ENCODE measurements at places on chromosomes 16 and 17.

- peak; percentile 52 for DNase-seq
Measured at GRCh38 chr17:17682293-17682736, 1.1 kb downstream of the RAI1 start.

DNA sequence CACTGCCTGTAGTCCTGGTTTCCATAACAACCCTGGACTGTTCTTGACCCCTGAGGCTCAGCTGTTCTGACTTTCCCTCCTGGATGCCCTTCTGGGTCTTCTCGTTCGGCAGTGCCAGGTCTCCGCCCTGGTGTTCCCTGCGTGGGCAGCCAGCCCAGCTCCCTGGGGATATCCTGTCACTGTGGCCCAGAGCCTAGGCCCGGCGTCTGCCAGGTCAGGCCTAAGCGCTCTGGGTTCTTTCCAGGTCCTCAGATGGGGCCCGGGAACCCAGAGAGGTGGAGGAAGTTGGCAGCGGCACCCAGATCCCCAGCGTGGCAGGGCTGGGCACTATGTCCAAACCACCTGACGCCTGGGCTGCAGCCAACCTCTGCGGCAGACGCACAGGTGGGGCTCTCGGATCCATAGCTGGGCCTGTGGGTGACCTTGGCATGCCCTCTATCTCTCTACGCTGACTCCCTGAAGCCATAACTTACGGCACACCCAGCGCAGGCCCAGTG is 12.5 kb upstream of the ATP2A3 start:
- no peak for DNase-seq

- DNase-seq, result no peak
Measured at GRCh38 chr17:38748149-38748891, at the start of gene PCGF2. Gene PCGF2, minus strand, starts transcription at chr17:38748336. Its CDS starts 7,934 bp downstream, at chr17:38740402.

GRCh38 chr16:19138601-19139000 is 24.8 kb downstream of the ITPRIPL2 start:
- DNase-seq, result no peak

GRCh38 chr16:1105888-1106620 is 10.0 kb upstream of the C1QTNF8 start:
- DNase-seq, result no peak

DNA sequence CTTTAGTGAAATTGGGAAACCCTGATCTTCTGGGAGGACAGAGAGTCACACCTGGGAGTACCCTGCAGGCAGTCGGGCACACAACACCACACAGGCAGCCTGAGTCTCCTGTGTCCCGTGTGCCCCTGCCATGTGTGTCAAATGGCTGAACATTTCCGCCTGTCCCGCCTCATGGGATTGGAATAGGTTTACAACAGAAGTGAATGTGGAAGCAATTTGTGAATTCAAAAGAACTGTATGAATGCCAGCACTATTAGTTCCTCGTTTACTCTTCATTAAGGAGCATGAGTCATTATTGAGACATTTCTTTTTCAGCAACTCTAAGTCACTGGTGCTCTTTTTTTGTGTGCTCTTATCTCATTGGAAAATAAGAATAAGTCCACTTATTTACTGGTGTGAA is 226.5 kb downstream of the PMP22 start:
- DNase-seq, result no peak

DNA sequence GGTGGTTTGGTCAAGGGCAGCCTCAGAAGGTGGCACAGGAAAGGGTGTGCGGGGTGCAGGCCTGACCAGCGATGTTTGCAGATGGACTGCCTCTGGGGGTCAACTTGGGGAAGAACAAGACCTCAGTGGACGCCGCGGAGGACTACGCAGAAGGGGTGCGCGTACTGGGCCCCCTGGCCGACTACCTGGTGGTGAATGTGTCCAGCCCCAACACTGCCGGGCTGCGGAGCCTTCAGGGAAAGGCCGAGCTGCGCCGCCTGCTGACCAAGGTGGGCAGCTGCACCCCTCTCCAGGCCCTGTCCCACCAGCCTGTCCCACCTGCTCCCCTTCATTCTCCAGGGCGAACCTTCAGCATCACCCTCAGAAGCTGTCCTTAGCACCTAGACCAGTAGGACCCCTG is 12.5 kb downstream of the DHODH start:
- no peak for DNase-seq

GRCh38 chr17:1482680-1483079 is 9.8 kb downstream of the MYO1C start:
- DNase-seq, result no peak

- DNase-seq, result no peak
Measured at GRCh38 chr16:11627822-11628457, 40.3 kb upstream of the SNN start.

DNA sequence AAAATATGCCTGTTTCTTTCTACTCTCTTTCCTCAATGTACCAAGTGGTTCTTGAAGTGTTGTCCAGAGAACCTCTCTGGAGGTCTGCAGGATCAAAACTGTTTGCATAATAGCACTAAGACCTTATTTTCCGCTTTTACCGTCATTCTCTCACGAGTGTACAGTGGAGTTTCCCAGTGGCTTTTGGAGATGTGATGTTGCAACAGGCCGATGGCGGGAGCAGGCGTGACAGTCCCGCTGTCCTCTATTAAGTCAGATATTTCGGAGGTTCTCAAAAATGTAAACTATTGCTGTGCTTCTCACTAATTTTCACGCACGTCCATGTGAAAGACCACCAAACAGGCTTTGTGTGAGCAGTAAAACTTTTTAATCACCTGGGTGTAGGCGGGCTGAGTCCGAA is 8.3 kb upstream of the GPRC5B start:
- no peak for DNase-seq

DNA sequence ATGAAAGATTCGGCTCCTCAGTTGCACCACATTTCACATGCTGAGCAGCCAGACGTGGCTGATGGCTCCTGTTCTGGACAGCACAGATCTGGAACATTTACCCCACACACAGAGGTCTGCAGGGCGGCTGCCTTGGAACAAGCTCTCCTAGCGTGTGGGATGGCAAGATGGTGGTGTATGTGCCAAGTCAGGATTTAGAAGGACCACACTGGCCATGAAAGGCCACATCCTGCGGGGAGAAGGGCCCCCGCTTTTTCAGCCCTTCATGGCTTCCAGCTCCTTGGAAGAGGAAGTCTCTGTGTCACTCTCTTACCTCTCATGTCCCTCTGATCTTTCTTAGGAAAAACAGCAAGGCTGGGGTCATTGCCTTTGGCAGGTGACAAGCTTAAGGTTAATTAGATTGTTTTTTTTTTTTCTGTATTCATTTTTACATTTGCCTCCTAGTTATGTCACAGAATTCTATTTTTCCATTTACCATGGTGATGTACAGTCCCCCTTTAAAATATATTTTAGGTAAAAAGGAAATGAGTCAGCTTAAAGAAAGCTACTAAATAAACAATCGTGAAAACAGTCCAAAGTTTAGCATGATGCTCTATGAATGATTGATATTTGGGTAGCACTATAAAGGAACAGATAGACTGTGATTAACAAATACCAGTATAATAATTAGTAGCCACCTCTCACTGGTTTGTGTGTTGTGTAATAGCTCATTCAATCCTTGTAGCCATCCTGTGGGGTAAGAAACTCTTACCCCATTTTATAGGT is 396.6 kb downstream of the CPPED1 start:
- no peak for DNase-seq

DNA sequence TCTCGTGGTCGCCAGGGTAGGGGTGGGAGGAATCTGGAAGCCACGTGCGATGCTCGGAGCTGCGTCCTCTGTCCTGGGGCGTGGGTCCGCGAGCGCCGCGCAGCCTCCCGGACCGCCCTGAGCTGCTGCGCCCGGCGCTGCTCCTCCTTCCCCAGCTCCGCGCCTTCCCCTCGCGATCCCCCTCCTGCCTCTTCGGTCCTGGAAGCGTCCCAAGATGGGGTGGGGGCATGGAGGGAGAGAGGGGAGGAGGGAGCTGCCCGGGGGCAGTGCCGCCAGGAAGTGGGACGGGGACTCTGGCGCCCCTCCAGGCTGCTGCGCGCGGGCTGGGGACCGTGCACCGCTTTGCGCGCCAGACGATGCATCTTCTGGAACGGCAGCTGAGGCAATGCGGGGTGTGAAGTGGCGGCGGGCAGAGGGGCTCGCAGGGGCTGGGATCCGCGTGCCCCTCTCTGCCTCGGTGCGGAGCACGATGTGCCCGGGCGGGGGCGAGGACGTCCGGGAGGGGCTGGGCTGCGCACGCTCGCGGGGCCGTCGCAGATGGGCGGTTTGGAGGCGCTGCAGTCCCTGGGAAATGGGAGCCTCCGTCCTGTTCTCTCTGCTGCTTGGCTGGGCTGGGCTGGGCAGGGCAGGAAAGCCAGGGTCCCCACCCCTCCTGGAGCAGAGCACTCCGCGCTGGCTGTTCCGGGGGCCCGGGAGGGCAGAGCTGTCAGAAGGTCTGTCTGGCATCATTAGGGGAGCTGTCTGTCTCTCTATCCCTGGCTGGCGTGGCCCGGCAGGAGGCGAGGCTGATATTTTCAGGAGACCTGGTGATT is 388.0 kb downstream of the SEC14L1 start:
- no peak for DNase-seq

DNA sequence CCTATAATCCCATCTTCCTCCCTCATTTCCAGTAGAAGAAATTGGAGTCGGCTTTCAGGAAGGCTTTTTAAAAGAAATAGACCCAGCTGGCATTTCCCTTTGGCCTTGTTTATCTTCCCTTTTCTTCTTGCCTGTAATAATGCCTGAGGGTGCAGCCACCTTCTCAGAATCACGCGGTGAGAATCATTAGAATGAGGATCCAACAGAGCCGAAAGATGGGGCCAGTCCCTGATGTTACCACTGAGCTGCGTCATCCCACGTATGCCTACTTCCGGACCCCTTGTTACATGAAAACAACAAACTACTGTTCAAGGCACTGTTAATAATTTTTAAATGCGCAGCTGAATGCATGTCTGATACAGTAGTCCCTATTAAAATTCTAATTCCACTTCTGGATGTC is 24.1 kb downstream of the SDR42E1 start:
- DNase-seq, result no peak

- DNase-seq, result no peak
Measured at GRCh38 chr17:68850749-68851510, 104.3 kb downstream of the ABCA8 start.
